Dermis microvascular lymphatic vessel endothelial cell (primary cell): ENCODE measurements at places on chromosomes 3 and 15.

DNA sequence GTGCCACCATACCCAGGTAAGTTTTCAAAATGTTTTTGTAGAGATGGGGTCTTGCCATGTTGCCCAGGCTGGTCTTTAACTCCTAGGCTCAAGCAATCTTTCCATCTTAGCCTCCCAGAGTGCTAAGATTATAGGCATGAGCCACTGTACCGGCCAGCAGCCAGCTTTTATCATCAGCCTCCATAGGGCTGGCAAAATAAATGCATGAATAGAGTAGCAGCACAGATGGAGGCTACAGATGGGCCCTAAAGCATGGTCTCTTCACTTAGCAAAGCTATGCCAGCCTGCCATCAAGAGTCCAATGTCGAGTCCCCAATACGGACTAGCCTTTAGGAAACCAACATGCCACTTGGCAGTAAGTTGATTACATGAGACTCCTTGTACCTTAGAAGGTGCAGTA, 63.8 kb downstream of the CNTN3 start:
- no peak for DNase-seq

- DNase-seq: no peak
Observed at GRCh38 chr3:4644951-4645350, 151.8 kb downstream of the ITPR1 start.

- DNase-seq: no peak
Observed at GRCh38 chr3:110494093-110494490, 577.5 kb upstream of the NECTIN3 start.

DNA sequence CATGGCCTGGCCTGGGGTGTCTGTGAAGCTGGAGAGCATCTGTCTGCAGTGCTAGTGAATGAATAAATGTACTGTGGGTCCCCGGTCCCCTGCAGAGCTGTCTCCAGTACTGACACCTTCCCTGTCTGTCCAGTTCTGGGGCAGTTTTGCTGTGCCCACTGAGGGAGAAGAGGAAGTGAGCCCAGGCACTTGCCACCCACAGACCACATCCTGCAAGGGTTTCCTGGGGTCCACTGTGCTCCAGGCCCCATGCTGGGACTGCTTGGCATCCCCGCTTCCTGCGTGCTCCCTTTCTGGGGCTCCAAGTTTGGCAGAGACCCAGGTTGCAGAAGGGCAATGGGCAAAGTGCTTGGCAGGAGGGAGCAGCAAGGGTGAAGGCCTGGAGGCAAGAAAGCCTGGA, 4.9 kb upstream of the SLC6A6 start:
- no peak for DNase-seq

DNA sequence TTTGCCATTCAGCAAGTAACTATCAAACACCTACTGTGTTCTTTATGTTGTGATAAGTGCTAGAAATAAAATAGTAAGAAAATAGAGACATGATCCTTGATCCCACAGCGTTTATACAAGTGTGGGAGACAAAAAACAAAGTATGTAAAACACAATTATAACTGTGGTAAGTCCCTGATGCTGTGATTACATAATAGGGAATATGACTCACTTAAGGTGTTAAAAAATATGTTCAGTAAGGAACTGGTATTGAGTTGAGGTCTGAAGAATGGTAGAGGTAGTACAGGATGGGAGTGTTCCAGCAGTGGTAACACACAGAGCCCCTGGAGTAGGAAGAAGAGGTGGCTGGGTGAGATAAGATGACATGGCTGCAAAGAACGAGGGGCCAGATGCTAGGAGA, 132.1 kb upstream of the TMC3 start:
- DNase-seq: no peak

DNA sequence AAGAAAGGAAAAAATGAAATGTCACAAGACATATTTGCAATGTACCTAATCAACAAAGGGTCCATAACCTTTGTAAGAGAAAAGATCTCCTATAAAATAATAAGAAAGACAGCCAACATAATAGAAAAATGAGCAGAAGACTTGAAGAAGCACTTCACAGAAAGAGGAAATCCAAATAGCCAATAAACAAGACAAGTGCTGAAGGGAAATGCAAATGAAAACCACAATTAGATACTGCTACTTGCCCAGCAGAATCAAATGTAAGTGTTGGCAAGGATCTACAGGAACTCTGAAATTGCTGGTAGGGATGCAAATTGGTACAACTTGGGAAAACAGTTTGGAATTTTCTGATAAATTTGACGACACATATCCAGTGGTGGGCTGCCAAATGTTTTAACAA, 15.1 kb upstream of the TOPAZ1 start:
- no peak for DNase-seq

GRCh38 chr3:51942603-51943450, 664 bp downstream of the PARP3 start:
- peak; percentile 23 for DNase-seq

GRCh38 chr3:167507954-167508353, 34.1 kb upstream of the SERPINI2 start:
- DNase-seq: no peak

DNA sequence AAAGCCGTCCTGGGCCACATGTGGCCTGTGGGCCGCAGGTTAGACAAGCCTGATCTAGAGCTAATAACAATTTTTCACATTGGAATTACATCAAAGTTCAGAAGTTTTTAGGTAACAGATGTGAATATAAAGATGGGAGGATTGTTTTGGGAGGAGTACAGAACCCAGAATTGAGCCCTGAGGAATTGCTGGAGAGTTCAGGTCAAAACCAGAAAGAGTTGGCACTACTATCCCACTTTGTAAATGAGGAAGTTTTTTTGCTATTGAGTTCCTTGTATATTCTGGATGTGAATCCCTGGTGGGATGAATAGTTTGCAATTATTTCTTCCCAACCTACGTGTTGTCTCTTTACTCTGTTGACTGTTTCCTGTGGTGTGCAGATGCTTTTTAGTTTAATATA, 109.5 kb upstream of the LIPC start:
- no peak for DNase-seq

DNA sequence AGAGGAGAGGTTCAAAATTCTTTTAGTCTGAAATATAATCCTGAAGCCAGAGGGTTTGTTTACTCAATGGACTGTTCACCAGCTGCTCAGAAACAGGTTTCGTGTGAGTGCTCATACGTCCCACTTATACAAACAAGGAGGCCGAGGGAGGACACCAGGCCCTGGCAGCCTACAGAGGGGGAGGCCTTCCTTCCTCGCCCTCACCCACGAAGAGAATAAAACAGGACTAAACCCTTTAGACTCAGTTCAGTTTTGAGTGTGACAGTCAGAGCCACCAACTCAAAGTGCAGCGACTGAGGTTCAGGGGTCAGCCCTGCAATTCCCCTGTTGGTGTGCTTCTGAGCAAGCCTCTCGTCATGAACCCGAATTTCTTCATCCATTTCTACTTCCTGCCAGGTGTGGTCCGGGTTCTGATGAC, 17.3 kb downstream of the FAM174B start:
- DNase-seq: no peak

DNA sequence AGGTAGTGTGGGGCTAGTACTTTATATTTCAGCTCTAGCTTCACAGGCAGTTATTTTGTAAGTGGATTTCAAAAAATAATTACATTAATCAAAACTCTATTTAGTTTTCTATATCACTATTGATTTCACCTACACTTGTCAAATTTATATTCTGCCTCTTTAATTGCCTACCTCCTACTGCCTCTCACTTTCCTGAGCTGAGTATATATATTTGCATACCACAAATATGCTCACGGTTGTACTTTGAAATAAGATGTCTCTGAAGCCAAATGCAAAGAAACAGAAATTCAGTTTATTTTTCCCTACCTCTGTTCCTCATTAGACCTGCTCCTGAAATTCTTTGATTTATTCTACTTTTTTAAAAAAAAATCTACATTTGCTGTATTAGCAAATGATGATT, 309.3 kb upstream of the TGFBR2 start:
- no peak for DNase-seq

DNA sequence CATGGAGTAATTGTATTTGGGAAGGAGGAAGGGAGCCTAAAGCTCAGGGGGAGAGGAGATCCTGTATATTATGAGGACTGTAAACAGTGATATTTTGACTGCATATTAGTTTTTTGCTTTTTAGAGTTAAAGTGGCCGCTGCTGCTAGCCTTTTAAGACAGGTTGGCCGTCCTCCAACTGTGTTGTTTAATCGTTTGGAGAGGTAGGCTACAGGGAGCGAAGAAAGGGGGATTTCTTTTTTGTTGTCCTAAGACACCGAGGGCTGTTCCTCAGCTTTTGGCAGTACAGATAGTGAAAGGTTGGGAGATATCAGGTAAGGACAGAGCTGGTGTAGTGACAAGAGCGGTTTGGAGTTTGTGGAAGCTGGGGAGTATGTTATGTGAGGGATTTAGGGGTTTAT, 38.2 kb upstream of the RNF7 start:
- no peak for DNase-seq

- no peak for DNase-seq
Observed at GRCh38 chr3:184361932-184362667, 590 bp downstream of the POLR2H start.

- DNase-seq: no peak
Observed at GRCh38 chr3:42638339-42638842, 15.1 kb upstream of the ZBTB47 start.

- DNase-seq: no peak
Observed at GRCh38 chr3:57934373-57934772, 73.8 kb upstream of the FLNB start.

DNA sequence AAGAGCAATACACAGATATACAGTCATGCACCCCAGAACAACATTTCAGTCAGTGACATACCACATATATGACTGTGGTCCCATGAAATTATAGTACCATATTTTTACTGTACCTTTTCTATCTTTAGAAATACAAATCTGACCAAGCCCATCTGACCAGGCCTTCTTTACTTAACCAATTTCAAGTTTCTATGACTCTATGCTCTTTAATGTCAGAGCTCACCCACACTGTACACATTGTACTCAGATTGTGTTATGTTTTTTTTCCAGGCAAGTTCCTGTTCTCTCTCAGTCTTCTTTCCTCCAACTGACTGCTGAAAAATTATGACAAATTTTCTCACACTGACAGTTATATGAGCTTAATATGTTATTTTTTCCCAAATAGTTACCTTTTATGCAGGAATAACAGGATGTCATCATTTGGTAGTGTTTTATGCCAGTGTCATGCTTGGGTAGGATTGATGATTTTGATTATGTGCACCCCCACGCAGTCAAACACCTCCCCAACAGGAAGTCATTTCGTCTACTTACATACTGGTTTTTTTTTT, 8.0 kb upstream of the CBLB start:
- DNase-seq: peak; percentile 46

DNA sequence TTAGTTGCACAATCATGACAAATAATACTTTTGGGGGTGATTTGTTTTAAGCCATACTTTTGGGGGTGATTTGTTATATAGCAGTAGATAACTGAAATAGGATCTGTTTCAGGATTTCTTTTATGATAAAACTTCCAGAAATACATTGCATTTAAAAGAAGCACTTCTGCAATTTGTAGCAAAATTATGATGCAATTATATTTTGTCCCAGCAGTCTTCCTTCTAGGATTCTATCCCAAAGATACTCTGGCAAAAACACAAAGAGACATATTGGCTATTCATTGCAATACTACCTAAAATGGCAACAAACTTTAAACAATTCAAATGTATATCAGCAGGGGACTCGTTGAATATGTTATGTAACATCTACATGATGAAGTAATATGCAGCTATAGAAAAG, 78.9 kb upstream of the ANKRD28 start:
- DNase-seq: no peak

- DNase-seq: peak; percentile 97
Observed at GRCh38 chr3:102163039-102163817, 271.6 kb upstream of the ZPLD1 start.

GRCh38 chr3:60399861-60400845, 851.1 kb downstream of the FHIT start:
- no peak for DNase-seq

DNA sequence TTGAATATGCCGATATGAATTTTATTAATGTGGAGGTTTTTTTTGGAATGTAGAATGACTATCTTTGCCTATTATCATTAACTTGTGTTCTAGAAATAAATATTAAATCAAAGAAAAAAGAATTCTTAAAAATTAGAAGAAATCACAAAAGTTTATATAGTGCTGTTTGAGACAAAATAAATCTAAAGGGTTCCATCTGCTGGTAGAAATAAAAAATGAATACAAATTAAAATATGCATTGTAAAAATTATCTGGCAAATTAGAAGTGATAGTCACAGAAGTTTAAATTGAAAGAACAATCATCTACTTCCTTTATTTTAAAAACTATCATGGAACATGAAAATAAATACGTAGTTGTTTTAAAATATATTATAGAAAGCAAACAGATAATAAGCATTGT, 22.7 kb upstream of the ZBTB20 start:
- no peak for DNase-seq

- DNase-seq: no peak
Observed at GRCh38 chr3:55620351-55621025, 133.4 kb upstream of the WNT5A start.

- DNase-seq: no peak
Observed at GRCh38 chr3:17798000-17798399, 55.6 kb upstream of the TBC1D5 start.

DNA sequence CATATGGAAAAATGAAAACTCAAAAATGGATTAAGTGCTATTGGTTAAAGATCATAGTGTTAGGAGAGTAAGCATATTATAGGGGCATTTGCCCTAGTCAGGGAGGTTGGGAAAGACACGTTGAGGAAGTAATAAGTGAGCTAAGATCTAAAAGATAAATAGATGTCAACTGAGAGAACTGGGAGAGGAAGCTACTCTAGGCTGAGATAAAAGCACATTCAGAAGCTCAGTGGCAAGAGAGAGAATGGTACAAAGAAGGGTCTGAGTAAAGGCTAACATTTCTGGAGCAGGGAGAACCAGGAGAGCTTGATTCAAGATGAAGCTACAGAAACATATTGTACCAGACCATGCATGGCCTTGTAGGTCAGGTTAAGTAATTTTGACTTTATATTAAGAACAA, 63.9 kb downstream of the TRPC1 start:
- no peak for DNase-seq

GRCh38 chr3:195058336-195059005, 212.5 kb downstream of the XXYLT1 start:
- peak; percentile 23 for DNase-seq

DNA sequence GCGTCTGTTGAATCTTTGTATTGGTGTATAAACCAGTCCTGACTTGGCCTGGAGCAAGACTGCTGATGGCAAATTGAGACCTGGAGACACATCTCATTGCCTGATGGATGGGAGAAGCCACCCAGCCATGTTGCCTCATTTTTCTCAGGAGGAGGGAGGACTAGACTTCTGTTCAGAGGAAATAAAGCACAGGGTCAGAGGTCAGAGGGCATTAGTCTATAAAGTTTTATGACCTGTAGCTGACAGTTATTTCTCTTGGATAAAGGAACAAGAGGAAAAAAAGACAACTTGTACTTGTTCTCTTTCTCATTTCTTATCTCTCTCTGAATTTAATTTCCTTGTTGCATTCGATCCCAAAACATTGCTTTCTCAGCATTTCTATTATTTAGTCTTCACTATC, 775.9 kb downstream of the SQOR start:
- DNase-seq: no peak

- DNase-seq: peak; percentile 28
Observed at GRCh38 chr3:16148783-16149182, 25.7 kb upstream of the GALNT15 start.
